ENCODE measurements at places on chromosomes 16 and 17. TPM values are rescaled to one million over a fixed set of nuclear protein-coding genes. Genes with fewer than 3 reads are reported as not detected.

Gene PRSS21
- 5.5 TPM for total RNA-seq

Gene TRIM16
- 30.6 TPM for total RNA-seq

Gene PRSS27
- total RNA-seq = 0.35 TPM

Gene SLC6A2
- total RNA-seq = not detected

Gene CHMP1A
- 148 TPM for total RNA-seq

Gene CLDN9
- not detected for total RNA-seq

Gene CHST5
- not detected for total RNA-seq

Data from myometrial cell (primary cell).